ENCODE measurements at places on chromosomes 7 and 10.

GRCh38 chr7:47516386-47516785, 65.5 kb downstream of the TNS3 start:
- no peak for DNase-seq

GRCh38 chr7:85890244-85890811, 703.5 kb upstream of the SEMA3D start:
- DNase-seq: no peak

DNA sequence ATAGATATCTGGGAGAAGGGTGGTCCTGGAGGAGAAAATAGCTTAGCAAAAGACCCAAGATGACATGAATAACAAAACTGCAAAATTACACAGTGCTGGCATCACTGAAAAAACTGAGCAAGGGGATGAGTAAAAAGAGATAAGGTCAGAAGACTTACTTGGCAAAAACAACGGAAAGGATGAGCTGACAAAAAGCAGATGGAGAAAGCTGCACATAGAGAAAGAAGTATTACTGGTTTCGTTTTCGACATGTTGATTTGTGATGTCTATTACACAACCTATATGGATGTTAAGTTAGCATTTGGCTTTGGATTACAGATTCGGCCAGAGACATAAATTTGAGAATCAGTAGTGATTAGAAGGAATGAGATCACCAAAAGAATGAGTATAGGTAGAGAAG, 132.1 kb downstream of the MACC1 start:
- DNase-seq: no peak

DNA sequence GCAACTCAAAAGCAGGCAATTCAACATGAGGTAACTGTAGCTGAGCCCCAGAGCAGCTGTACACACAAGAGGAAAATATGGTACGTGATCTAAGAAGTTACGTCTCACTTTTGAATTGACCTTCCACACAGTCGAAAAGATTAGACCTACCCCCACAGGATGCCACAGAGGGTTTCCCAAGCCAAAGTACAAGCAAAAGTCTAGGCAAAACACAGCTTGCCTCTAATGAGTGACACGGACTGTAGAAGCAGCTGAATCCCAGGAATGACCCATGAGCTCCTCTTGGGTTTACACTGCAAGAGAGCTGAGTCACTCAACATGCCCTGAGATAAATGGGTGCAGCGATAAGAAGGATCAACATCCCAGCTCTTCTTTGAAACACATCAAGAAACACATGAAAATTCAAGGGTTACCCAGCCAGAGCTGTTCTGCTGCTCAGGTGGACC, 9.8 kb downstream of the CREB3L2 start:
- DNase-seq: no peak

DNA sequence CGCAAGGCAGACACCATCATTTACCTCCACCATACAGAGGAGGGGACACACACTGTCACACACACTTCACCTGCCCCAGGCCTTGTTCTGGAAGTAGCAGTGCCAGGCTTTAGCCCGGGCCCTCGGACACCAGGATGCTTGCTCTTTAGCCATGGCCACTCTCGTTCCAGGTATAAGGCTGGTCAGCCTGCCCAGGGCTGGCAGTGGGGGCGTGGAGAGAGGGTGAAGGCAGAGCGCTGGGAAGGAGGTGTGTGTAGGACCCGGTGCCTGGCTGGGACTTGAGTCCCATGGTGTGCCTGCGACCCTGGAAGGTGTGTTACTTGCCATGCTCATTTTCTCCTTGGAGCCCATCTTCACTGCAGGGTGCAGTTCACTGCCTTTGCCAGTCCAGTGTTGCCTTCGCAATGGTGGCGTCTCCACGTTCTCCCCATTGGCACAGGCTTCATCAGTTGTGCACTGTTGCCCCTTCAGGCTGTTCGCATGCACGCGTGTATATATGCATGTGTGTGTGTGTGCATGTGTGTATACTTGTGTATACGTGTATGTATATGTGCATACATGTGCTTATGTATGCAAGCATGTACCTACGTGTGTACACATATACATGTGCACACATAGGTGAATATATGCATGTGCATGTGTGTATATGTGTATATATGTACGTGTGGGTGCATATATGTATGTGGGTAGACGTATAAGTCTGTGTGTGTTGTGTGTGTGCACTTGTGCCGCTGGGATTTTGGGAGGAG, 153.4 kb downstream of the CAMK1D start:
- no peak for DNase-seq

GRCh38 chr10:5449823-5450222, 37.5 kb downstream of the NET1 start:
- no peak for DNase-seq
